ENCODE measurements at places on chromosomes 1 and 21.

- peak; percentile 19 for ATAC-seq
Measured at GRCh38 chr1:15974855-15975254, 1.0 kb downstream of the ZBTB17 start.

DNA sequence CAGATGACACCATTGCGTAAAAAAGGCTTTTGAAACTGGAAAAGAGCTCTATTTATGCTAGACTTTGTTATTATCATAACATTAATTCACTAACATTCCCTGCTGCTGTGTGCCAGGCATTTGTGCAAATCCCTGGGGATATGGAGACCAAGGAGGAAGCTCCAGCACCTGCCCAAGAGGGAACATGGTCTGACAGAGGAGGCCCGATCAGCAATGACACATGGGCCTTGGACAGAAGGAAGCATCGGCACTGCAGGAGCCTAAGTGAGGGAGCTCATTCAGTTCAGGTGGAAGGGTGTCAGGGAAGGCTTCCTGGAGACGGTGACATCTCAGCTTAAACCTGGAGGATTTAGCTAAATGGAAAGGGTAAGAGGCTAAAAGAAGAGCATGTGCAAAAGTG, 13.9 kb downstream of the CAMK2N1 start:
- ATAC-seq: no peak

- ATAC-seq: no peak
Measured at GRCh38 chr1:114299331-114299975, 145.8 kb upstream of the SYT6 start.

DNA sequence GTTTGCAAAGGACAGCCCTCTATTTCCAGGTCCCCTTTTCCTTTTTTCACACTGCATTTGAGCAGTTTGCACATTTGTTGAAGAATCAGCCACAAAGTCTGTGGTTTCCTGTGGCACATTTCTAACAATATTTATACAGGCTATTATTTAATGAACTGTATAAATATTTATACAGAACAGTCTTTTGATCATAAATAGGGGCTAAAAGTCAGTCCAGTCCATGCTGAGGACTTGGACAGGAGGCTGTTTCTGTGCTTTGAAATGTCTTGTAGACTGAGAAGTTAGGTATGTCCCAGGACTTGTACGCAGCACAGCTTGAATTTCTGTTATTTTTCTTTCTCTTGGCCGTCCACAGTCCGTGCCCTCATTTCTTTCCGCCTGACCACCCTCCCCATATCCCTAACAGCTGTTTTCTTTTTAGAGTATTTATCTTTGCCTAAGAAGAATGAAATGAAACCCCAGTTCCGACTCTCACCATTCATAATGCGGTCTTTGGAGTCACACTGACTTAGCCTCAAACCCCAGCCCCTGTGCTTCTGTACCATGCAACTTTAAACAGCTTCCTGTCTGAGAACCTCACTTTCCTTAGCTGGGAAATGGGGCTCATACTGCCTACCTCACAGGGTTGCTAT, 19.7 kb downstream of the FGGY start:
- ATAC-seq: no peak

GRCh38 chr1:112713466-112714312, 1.4 kb downstream of the PPM1J start:
- ATAC-seq: no peak

- ATAC-seq: no peak
Measured at GRCh38 chr1:41222496-41222895, 19.6 kb downstream of the SCMH1 start.

DNA sequence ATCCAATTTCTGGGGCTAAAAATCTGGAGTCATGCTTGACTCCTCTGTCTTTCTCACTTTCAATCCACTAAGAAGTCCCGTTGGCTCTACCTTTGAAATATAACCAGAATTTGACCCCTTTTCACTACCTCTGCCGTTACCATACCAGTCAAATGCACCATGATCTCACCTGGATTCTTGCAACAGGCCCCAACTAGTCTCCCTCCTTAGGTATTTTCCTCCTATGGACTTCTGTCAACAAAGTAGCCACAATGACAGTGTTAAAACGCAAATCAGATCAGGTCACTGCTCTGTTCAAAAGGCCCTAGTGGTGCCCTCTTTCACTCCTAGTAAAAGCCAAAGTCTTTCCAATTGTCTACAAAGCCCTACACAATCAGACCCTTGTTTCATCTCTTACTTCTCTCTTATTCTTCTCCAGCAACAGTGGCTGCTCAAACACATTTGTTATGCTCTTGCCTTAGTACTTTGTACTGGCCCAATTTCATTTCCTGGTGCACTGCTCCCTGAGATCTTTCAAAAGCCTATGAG, 35.7 kb upstream of the AGL start:
- ATAC-seq: peak; percentile 52

GRCh38 chr1:183607322-183607980, 17.2 kb upstream of the NCF2 start:
- no peak for ATAC-seq

DNA sequence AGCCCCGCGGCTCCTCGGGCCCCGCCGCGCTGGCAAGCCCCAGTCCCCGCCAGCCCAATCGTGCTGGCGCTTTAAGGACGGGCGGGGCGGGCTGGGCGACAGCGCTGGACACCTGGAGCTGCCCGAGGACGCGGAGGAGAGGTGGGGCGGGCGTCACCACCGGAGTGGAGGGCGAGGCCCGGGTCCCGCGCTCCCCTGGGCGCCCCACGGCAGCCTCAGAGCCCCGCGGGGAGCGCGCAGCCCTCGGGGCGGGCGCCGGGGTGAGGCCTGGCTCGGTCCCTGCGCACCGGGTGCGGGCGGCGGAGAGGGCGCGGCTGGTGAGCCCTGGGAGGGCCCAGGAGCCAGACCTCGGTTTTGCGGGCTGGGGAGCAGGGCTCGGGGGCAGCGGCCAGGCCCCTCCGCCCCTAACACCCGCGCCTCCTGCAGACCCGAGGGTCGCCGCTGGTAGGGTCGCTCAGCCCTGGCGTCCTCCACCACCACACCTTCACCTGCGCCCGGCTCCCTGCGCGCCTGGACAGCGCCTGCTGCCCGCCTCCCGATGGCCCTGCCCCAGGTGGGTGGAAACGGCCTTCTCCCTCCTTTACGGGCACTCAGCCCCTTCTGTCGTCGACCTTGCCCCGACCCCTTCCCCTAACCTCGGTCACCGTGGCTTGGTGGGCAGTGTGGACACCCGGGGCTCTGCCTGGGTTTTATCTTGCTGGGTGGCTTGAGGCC, at the start of gene TMEM61:
Gene TMEM61, plus strand, starts transcription at position 101 of the 714 bp plus-strand sequence. Its CDS starts 438 bp downstream, at position 539.
- peak; percentile 54 for ATAC-seq

- ATAC-seq: no peak
Measured at GRCh38 chr1:13930151-13930550, 230.2 kb downstream of the PRDM2 start.

DNA sequence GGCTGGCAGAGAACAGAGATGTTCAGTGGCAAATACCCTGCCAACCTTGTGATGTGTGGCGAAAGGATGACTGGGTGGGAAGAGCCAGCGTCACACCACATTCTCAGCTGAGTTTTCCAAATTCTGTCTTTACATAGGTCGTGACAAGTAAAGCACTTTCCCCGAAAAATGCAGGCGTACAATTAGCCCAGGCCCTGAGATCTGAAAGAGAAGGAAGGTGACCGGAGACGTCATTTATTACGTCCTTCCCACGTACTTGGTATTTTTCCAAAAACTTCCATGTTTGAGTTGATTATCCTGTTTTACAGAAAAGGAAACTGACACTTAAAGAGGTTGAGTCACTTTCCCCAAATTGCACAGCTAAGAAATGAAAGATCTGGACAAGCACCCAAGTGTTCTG, 413.3 kb downstream of the PRDM2 start:
- ATAC-seq: no peak

- ATAC-seq: no peak
Measured at GRCh38 chr21:17794518-17795145, 24.5 kb downstream of the C21orf91 start.

DNA sequence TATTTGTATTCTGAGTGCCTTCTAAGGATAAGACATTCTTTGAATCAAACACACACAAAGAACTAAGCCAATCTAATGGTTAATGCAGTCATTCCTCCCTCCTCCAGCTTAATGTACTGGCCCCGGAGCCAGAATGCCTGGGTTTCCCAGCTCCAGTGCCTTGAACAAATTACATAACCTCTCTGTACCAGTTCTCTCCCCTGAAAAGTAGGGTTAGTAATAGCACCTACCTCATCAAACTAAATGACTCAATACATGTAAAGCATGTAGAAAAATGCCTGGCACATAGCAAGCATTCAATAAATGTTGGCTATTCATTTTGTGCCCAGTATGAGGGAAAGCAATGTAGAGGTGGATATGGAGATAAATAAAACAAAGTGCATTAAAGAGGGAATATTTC, 14.0 kb downstream of the C1orf52 start:
- no peak for ATAC-seq

DNA sequence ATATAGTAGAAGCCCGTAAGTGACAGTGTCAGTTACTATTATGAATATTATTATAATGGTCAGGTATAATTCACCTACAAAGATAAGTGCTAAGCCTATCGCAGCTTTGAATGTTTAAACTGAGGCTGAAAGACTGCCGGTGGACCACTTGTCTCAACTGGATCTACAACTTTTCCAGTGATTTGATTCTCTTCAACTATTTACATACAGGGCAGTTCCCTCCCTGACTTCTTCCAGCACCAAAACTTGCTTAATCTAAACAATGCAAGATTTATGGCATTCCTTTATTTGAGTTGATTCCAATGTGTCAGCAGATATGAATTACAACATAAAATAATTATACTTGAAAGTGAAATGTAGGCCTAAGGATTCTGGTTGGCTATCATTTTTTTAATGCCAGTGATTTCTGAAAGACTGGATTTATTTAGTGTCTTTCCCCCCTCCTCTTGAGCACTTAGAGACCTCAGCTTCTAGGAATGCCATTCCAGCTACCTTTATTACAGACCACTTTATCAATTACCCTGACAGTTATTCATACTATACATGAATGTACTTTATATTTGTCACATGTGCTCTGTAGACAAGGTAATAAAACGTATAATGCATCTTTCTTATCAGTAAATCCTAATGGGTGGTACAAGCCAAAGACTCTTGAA, 153.3 kb upstream of the C8B start:
- ATAC-seq: peak; percentile 59

DNA sequence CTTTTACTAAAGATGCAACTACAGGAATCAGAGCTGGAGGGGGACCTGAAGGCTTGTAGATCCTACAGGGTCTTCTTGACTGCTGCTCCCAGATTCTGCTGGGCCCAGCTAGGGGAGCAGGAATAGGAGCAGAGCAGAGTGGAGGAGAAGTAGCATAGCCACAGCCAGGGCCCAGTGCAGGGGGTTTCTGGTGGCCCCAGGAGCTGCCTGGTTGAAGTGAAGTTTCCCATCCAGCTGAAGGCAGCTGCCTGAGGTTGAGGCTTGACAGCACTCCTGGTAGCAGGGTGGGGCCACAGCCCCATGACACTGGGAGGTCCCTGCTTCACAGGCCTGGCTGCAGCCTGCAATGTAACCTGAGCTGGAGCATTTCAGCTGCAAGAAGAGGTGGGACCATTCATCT, 2.0 kb upstream of the INPP5B start:
- no peak for ATAC-seq

GRCh38 chr1:71882637-71883036, 399.7 kb downstream of the NEGR1 start:
- ATAC-seq: no peak

- ATAC-seq: no peak
Measured at GRCh38 chr1:61523893-61524605, 200.9 kb downstream of the TM2D1 start.

- no peak for ATAC-seq
Measured at GRCh38 chr21:23445307-23445706, 2162.0 kb downstream of the MRPL39 start.

- ATAC-seq: no peak
Measured at GRCh38 chr1:233316473-233316872, 11.1 kb upstream of the MAP3K21 start.

DNA sequence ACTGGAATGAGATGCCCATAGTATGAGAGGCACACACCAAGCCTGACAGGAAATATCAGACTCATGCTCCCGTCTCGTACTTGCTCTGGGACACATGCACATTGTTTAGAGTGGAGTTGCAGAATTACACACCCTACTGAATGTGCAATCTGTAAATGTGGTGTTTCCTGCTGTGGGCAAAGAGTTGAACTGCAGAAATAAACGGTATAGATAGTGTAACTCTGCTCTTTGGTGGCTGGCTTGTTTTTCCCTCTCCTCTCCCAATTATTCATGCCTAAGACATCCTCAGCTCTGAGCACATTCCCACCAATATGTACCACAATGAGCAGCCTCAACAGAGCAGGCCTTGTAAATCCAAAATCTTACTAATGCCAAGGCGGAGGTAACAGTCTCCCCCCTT, 90.1 kb upstream of the DIRAS3 start:
- no peak for ATAC-seq

GRCh38 chr1:223038288-223039006, 104.6 kb downstream of the TLR5 start:
- ATAC-seq: no peak

GRCh38 chr1:232878086-232878485, 72.3 kb upstream of the NTPCR start:
- ATAC-seq: no peak

DNA sequence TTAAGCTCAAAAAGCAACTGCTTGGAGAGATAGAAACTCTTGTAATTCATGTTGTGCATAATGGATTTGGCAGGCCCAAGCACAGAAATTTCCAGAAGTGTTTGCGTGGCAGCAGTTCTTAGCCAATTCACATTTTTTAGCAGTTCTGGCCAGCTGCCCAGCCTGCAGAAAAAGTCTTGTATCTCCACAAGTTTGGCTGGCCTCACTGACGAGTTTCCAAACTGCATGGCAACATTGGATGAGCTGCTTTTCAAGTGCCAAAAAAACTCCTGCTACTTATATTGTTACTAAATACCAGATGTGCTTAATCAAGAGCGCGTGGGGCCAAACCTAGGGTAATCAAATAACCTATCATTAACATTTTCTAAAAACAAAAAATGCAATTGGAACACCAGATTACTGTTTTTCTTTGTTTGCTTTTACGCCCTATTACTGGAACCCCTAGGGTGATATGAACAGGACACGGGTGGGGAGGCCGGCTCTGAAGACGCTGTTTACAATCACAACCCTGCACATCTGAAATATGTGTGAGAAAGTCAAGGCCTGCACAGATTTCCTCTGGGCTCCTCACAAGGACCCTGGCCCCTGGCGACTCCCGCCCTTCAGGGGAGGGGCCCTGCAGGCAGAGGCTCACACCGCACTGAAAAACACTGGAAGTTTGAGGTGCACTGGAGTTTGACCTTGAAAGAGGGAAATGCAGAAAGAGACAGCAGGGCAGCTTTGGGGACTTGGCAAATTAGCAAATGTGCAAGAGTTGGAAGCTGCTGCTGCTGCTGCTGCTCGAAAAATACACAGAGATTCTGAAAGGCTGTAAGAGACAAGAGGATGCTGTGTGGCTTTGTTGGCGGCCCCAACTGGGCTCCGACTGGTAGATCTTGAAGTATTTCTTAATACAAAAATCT, 55.2 kb upstream of the TARBP1 start:
- peak; percentile 0 for ATAC-seq

Data from esophagus mucosa (tissue), 1 donor.